Memory B cell (primary cell): ENCODE measurements at places on chromosomes 3 and 15.

- DNase-seq: no peak
- no peaks in the 10 kb centered on the region for H3K36me3 ChIP-seq
- H3K4me3 ChIP-seq: no peak overlapping the region
- H3K27ac ChIP-seq: no peak overlapping the region
Measured at GRCh38 chr15:72184165-72184811, 13.3 kb downstream of the GRAMD2A start.

GRCh38 chr3:158420654-158421396, 150.2 kb upstream of the MLF1 start:
- no peaks in the 10 kb centered on the region for H3K27me3 ChIP-seq
- peaks cover 10% of the 10 kb centered on the region for H3K36me3 ChIP-seq
- H3K27ac ChIP-seq: no peak overlapping the region
- peaks cover 8% of the 10 kb centered on the region for H3K4me1 ChIP-seq
- no peak for DNase-seq

DNA sequence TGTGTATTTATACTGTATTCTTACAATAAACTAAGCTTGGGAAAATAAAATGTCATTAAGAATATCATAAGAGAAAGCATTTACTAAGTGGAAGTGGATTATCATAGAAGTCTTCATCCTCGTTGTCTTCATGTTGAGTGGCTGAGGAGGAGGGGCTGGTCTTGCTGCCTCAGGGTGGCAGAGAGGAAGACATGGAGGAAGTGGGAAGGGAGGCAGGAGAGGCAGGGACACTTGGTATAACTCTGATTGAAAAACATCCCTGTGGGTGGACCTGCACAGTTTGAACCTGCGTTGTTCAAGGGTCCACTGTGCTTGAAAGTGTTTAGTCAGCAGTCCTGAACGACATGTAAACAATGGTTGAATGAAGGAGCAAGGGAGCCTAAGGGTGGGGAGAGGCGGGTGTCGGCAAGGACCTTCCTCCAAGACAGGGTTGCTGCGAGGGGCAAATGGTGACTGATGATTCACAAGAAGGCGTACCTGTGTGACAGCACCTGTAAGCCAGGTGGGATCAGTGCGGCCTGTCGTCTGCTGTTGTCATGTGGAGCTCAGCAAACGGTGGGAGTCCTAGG, 103.8 kb upstream of the KLF13 start:
- H3K27ac ChIP-seq: peak overlapping the region; percentile 75
- H3K27me3 ChIP-seq: no peaks in the 10 kb centered on the region
- H3K4me1 ChIP-seq: peaks cover 39% of the 10 kb centered on the region
- H3K36me3 ChIP-seq: peaks cover 16% of the 10 kb centered on the region

DNA sequence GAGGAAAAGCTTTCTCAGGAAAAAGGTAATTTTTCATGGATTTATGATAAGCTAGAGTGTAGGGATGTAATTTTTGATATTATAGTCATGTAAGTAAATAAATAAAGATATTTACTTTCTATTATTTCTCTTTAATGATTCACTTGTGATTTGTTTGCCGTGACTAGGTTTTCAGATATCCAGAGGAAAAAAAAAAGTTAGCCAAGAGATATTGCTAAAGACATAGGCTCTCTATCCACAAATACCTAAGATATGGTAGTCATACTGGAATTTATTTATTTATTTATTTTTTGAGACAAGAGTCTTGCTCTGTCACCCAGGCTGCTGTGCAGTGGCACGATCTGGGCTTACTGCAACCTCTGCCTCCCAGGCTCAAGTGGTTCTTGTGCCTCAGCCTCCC, 59.9 kb downstream of the AP4E1 start:
- no peak for DNase-seq
- peaks cover 2% of the 10 kb centered on the region for H3K4me1 ChIP-seq
- H3K27me3 ChIP-seq: no peaks in the 10 kb centered on the region
- peaks cover 70% of the 10 kb centered on the region for H3K36me3 ChIP-seq

DNA sequence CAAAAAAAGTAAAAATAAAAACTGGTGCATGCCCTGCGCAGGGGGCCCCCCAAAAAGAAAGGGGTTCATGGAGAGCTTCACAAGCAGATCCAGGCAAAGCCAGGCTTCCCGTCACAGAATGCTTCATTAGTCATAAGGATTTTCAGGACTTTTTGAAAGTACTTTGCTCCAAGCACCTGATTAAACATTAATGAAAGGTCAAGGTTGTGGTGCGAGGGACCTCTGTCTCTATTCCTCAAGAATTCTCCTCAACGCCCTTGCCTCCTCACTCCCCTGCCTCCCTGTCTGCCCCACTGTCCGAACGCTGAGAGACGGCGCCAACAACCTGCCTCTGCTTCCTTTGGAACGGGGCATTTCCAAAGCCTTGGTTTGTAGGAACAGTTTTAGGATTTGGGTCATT, 240.1 kb upstream of the IGF1R start:
- H3K4me3 ChIP-seq: no peak overlapping the region
- no peaks in the 10 kb centered on the region for H3K36me3 ChIP-seq
- DNase-seq: no peak
- H3K27me3 ChIP-seq: peaks cover 3% of the 10 kb centered on the region
- H3K4me1 ChIP-seq: no peaks in the 10 kb centered on the region
- H3K27ac ChIP-seq: no peak overlapping the region

- no peaks in the 10 kb centered on the region for H3K27me3 ChIP-seq
- H3K27ac ChIP-seq: no peak overlapping the region
- peaks cover 3% of the 10 kb centered on the region for H3K4me1 ChIP-seq
- no peak overlapping the region for H3K4me3 ChIP-seq
- no peak for DNase-seq
Measured at GRCh38 chr3:33134026-33134625, 20.3 kb downstream of the CRTAP start.

DNA sequence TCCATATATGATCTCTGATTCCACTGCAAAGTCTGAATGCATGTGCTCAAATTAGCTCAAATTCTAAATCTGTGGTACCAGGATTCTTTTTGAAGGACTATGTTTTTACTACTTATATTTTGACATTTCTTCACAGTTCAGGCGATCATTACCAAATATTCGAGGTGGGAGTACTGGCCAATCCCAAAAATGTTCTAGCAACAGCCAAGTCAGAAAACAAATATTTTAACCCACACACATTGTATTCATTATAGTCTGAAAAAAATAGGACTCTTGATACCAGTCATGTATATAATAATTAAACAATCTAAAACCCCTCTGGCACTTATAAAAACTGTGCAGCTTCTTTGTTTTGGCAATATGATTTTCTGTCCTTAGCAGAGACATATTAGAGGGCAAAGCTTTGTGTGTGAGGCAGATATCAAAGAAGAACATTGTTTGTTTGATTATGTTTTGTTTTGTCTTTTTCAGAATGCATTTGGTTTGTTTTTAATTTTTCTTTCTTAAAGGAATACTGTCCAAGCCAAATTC, 37.4 kb downstream of the FGF7 start:
- DNase-seq: no peak
- H3K27me3 ChIP-seq: peaks cover 4% of the 10 kb centered on the region
- no peaks in the 10 kb centered on the region for H3K4me1 ChIP-seq
- no peak overlapping the region for H3K4me3 ChIP-seq
- H3K36me3 ChIP-seq: no peaks in the 10 kb centered on the region

DNA sequence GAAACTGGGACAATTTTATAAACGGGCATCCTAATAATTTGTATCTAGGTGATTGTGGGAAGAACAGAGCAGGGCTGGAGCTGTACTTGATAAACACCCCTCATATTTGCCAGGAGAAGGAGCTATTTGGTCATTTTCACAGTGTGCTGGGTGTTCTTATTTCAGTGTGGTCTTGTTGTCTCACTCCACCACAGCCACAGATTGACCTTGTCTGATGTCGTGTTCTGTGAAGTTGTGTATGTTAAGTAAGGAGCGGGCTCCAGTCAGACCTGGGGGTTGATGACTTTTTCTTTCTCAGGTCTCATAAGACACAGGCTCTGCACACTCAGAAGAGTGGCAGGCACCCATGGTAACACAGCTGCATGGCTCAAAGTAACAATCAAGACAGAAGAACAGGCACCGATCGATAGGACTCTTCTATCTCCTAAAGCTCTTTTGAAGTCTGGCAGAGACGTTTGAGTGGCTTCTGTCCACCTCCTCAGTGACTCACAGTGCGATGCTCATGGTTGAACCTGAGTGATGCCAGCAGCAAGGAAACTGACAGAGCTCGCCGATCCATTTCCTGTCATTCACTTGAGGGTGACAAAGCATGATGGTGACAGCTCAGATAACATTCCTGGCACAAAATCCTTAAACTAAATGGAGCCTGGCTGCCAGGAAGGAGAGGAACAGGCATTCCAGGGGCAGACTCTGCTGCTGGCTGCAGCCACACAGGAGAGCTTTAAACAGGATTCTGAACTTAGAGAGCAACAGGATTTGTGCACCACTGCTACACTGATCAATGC, 20.8 kb downstream of the DPH3 start:
- H3K27me3 ChIP-seq: peaks cover 6% of the 10 kb centered on the region
- H3K4me1 ChIP-seq: peaks cover 12% of the 10 kb centered on the region
- no peaks in the 10 kb centered on the region for H3K36me3 ChIP-seq
- no peak overlapping the region for H3K27ac ChIP-seq
- no peak for DNase-seq

DNA sequence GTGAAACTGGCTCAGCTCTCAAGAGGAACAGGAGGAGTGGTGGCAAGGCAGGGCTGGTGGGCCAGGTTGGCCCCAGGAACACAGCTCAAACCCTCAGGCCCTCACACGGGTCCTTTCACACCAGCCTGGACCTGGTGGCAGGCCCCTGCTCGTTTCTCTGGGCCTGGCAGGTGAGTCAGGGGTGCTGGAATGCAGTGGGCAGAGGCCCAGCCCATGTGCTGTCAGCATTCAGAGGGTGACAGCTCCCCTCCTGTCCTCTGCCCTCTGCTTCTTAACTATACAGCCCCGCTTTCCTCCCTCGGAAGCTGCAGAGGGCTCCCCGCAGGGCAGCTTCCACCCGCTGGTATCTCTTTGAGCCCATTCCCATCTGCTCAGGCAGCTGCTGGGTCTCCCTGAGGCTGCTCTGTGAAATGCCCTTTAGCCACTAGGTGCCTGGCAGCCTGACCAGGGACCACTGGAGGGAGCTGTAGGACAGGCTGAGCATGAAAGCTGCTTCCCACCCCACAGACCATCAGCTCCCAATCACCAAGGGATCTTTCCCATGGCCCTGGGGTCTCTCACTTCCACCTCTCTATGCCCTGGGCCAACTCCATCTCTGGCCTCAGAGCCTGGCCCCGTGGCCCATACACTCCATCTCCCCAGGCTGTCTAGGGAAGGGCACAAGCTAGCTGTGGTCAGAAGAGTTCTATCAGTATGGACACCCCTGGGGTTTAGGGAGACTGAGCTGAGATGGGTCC, 24.8 kb downstream of the SHF start:
- peaks cover 13% of the 10 kb centered on the region for H3K36me3 ChIP-seq
- H3K27me3 ChIP-seq: no peaks in the 10 kb centered on the region
- H3K4me1 ChIP-seq: peaks cover 20% of the 10 kb centered on the region
- no peak overlapping the region for H3K4me3 ChIP-seq

- H3K36me3 ChIP-seq: no peaks in the 10 kb centered on the region
- H3K4me3 ChIP-seq: no peak overlapping the region
- H3K4me1 ChIP-seq: peaks cover 25% of the 10 kb centered on the region
- H3K27me3 ChIP-seq: no peaks in the 10 kb centered on the region
- no peak overlapping the region for H3K27ac ChIP-seq
Measured at GRCh38 chr3:50324351-50325112, 2.0 kb upstream of the HYAL2 start.
